ENCODE measurements at places on chromosomes 2 and 18.

- peak; percentile 44 for DNase-seq
Observed at GRCh38 chr18:46868169-46868921, 49.0 kb downstream of the PIAS2 start.

- DNase-seq, result no peak
Observed at GRCh38 chr2:132439703-132440398, 23.2 kb downstream of the GPR39 start.

GRCh38 chr18:46842583-46842982 lies 74.7 kb downstream of the PIAS2 start:
- no peak for DNase-seq

GRCh38 chr2:203097735-203098134 lies 83.1 kb downstream of the NBEAL1 start:
- DNase-seq, result peak; percentile 23
